CD4-positive, CD25-positive, alpha-beta regulatory T cell (primary cell): ENCODE measurements at places on chromosomes 16 and 17. TPM values are rescaled to one million over a fixed set of nuclear protein-coding genes. Genes with fewer than 3 reads are reported as not detected.
A peak's percentile ranks its signal among the peaks of the same experiment; 100 is the strongest.

Gene ACSM5
- not detected for total RNA-seq

DNA sequence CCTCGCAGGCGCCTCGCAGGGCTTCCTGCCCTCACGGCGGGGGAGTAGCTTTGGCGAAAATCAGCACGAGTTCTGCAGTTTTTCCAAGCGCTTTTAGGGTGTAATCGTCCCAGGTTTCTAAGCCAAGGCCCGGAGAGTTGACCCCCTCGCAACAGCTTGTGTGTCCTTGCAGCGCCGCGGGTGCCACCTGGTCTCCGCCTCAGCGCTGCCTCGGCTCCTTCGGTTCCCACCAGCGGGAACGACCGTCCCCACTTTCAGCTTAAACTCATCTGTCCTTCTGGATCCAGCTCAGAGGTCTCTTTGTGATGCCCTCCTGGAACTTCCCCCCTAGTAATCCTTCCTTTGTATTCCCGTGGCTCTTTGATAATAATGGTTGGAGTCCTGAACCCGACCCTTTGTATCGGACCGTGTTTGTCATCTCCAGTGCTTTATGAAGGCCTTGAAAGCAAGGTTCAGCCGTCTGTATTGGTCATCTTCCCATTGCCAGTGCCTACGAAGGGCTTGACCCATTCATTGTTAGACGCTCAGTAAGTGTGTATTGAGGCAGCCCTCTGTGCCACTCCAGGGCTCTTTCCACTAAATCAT is 858 bp upstream of the SMARCE1 start:
- no peaks in the 10 kb centered on the region for H3K27me3 ChIP-seq
- H3K4me3 ChIP-seq, result peak overlapping the region; percentile 79

DNA sequence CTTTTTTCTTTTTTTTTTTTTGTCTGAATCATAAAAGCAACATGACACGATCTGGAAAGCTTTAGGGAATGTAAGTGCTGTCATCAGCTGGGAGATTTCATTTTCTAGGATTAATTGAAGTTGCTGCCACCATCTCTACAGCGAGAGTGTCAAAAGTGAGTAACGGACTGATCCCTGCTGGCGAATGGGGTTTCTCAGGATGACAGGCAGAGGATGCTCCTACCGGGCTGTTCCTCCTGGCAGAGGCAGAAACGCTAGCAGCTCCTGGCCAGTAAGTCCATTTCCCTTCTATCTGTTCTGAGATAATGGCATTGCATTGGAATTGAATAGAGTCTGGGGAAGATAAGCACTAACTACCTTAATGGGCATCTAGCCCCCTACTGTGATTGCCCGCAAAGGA is 80.5 kb upstream of the KIFC3 start:
- no peak overlapping the region for H3K4me3 ChIP-seq
- no peak overlapping the region for H3K27ac ChIP-seq
- H3K27me3 ChIP-seq, result peaks cover 3% of the 10 kb centered on the region
- H3K4me1 ChIP-seq, result no peaks in the 10 kb centered on the region
- no peaks in the 10 kb centered on the region for H3K36me3 ChIP-seq

DNA sequence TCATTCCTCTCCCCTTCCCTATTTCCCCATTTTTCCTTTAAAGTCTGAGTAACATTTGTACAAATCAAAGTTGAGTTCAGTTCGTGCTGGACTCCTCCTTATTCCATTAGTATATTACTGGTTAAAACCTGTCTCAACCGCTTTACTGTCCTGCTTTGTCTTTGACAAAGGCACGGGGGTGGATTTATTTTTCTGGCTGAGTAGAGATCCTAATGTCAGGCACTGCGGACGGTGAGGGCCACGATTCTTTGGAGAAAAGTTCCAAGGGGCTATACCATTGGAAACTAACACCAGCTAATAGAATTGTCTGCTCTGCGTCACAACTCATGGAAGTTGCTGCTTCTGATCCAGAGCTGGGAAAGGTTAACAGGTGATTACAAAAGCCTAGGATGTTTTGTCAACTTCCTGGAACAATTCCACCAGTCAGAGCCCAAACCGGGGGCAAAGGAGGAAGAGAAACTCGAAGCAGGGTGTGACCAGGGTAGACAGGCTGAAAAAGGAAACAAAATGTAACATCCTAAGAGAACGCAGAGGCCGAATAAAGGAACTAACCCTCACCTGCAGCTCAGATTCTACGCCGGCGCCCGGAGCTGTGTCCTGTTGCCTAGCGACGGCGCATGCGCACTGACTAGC is 12.4 kb downstream of the TAT start:
- peak overlapping the region; percentile 79 for H3K4me3 ChIP-seq
- H3K4me1 ChIP-seq, result peaks cover 13% of the 10 kb centered on the region
- H3K27me3 ChIP-seq, result no peaks in the 10 kb centered on the region
- no peak for DNase-seq
- H3K27ac ChIP-seq, result peak overlapping the region; percentile 82
- no peaks in the 10 kb centered on the region for H3K36me3 ChIP-seq

- H3K4me1 ChIP-seq, result no peaks in the 10 kb centered on the region
- no peak overlapping the region for H3K27ac ChIP-seq
- no peak for DNase-seq
- H3K27me3 ChIP-seq, result no peaks in the 10 kb centered on the region
- no peak overlapping the region for H3K4me3 ChIP-seq
These were observed 15.5 kb downstream of the ASIC2 start for GRCh38 chr17:33277436-33278100.

DNA sequence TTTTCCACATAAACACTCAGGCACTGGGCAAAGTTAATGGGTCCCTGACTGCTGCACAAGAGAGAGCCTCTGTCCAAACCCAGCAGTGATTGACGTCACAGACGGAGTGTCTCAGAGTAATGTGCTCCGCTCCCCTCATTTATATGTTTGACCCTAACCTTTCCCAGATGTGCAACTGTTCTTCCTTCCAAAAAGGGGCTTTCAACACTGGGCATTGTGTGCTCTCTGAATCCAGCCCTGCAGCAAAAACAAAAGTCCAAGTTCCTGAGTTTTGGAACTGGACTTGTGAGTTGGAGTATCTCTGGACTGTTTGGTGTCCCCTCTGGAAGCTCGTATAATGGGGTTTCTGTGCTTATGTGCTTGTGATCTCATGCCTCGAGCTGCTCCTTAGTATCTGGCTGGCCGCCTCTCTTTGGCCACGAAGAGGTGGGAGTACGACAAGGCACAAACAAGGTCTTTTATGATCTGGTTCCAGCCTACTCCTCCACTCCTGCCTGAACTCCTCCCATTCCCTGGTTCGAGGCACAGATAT is 76.4 kb upstream of the SMIM36 start:
- H3K4me3 ChIP-seq, result no peak overlapping the region
- H3K4me1 ChIP-seq, result no peaks in the 10 kb centered on the region
- no peaks in the 10 kb centered on the region for H3K36me3 ChIP-seq
- H3K27me3 ChIP-seq, result no peaks in the 10 kb centered on the region
- no peak for DNase-seq
